ENCODE measurements at places on chromosomes 7 and 10.

DNA sequence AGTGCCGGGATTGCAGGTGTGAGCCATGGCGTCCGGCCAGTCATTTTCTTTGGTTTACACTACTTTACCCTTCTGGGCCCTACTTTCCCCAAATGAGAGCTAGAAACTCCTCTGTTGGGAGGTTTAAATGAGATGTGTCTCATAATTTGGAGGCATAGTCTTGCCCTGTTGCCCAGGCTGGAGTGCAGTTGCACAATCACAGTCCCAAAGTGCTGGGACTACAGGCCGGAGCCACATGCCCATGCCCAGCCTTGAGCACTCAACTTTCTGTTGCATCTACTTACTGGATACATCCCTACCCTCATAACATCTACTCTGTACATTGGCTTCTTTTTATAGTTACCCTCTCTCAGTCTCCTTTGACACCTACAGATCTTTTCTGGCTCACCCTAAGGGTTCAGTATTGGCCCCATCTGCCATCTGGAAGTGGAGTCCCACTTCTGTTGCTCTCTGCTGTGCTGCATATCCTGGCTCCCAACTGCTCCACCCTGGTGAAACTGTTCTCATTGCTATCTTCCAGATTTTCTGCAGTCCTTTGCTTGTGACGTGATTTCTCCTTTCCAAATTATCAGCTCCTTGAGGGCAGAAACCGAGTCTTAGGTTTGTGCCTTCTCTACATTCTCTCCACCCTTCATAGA lies 8.4 kb downstream of the EIF4H start:
- no peak for DNase-seq

DNA sequence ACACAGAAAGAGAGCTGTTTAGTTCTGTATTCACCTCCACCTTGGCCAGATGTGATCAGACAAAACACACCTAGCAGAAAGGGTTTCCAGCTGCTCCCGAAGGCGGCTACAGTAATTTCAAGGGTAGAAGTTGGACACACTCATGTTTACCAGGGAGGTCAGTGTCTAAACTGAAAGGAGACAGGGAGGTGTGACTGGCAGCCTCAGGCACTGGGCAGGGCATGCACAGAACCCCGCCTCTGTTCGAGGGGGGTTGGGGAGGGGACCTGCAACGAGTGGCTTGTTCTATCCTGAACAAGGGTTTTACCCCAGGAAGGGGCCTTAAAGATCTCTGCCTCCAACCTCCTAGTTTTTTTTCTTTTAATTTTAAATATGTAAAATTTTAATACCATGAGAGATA lies 49.6 kb downstream of the BPGM start:
- no peak for DNase-seq

GRCh38 chr10:44974082-44974627 lies 4.5 kb downstream of the DEPP1 start:
- DNase-seq: no peak

GRCh38 chr7:100946766-100947365 lies 2.5 kb upstream of the MUC3A start:
- no peak for DNase-seq

Data from hepatic stellate cell (primary cell).